SIG-M5 (cell line): ENCODE measurements at places on chromosomes 11 and 22.

DNA sequence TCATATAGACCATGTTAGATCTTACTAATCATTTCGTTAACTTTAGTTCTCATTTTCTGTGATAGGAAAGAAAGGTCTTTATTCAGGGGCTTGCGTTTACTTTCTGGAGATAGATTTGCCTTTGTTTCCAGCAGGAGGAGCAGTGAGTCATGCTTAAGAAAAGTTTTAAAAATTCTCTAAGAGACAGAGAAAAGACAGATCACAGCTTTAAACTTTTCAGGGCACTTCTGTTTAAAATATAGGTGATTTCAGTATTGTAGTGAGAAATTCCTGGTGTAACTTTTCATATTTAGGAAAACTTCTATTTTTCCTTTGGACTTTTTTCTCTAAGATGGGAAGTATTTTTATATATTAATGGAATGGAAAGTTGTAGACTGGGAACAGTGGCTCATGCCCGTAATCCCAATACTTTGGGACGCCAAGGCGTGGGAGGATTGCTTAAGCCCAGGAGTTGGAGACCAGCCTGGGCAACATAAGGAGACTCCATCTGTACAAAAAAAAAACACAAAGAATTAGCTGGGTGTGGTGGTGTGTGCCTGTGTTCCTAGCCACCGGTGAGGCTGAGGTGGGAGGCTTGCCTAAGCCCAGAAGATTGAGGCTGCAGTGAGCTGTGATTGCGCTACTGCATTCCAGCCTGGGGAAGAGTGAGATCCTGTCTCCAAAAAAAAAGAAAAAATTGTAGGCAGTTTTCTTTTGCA lies 60.3 kb downstream of the ATXN10 start:
- DNase-seq = no peak

GRCh38 chr22:47776329-47776728 lies 1013.9 kb downstream of the TBC1D22A start:
- DNase-seq = no peak

GRCh38 chr11:62573006-62573591 lies 592 bp downstream of the EEF1G start:
- no peak for DNase-seq

GRCh38 chr11:839280-839623 lies 3.1 kb downstream of the POLR2L start:
- DNase-seq = no peak

DNA sequence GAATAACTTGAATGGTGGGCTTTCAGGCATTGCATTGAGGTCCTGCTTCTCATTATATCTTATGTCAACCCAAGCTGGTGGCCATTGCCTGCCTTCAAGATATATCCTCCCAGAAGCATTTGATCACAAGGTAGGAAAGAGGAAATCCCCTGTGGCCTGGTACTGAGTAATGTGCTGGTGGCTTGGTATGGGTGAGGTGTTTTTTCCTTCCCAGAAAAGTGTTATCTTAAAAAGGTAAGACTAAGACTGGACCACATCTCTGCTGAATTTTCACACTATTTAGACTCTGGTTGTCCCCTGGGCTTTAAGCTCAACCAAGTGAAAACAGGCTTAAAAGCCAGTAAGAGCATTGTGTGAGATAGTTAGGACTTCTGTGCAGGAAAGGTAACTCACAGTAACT lies 3.7 kb downstream of the INSC start:
- no peak for DNase-seq

GRCh38 chr11:72634016-72634415 lies 40.2 kb downstream of the PDE2A start:
- no peak for DNase-seq

GRCh38 chr11:119700536-119701346 lies 28.3 kb downstream of the NECTIN1 start:
- DNase-seq = no peak

GRCh38 chr22:26624803-26625202 lies 3.0 kb downstream of the CRYBA4 start:
- DNase-seq = no peak

DNA sequence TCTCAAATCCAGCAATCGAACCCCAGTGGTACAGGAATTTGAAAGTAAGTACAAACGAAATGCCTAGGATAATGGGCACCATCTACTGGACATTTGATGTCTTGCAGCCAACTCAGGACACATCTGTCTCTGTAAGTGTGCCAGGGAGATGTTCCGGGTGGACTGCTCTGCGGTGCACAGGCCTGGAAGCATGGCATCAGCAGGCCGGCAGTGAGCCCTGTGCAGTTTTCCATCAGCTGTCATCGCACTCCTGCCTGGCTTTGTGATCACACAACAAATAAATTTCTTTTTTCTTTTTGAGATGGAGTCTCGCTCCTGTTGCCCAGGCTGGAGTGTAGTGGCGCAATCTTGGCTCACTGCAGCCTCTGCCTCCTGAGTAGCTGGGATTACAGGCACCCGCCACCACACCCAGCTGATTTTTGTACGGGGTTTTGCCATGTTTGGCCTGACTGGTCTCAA lies 71.0 kb downstream of the JAM3 start:
- DNase-seq = no peak

DNA sequence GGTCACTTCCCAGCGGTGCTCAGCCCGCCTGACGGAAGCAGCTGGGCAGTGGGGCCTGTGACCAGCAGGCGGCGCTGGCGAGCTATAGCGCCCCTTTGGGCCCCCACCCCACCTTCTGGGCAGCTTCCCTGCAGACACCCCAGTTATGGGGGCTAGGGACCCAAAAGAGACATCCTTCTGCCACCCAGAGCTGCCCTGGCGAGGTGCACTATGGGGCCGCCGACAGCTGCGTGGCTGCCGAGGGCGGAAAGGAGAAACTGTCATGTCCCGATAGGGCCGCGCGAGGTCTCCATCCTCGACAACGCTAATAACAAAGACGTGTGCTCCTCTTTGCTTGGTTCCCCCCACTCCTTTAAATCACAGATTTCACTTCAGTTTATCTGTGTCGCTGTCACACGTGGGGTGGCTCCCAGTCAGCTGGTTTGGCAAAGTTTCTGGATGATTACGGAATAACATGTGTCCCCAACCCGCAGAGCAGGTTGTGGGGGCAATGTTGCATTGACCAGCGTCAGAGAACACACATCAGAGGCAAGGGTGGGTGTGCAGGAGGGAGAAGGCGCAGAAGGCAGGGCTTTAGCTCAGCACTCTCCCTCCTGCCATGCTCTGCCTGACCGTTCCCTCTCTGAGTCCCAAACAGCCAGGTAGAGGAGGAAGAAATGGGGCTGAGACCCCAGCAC lies 673 bp upstream of the MYO7A start:
- DNase-seq = no peak

GRCh38 chr22:25176175-25176574 lies 23.5 kb upstream of the CRYBB3 start:
- no peak for DNase-seq
